ENCODE measurements at places on chromosomes 6 and 20.

DNA sequence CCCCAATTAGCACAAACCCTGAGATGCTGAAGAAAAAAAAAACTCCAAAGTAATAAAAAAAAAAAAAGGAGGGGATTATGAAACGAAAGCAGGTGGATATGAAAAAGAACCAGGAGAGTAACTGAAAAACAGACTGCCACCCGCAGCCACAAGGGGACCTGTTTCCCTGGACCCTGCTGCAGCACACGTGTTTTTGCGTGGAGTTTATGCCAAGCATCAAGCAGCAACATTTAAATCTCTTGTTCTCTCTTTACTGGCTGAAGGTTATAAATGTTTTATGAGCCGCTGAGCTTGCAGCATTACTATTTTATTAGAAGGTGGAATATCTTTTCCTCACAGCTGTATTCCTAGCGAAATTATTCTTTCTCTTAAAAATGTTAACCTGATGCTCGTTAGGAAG lies 131.6 kb upstream of the OLIG3 start:
- DNase-seq = no peak

GRCh38 chr20:33303595-33303994 lies 20.6 kb downstream of the BPIFB1 start:
- no peak for DNase-seq

GRCh38 chr6:16546861-16547260 lies 214.4 kb downstream of the ATXN1 start:
- no peak for DNase-seq

GRCh38 chr6:104595311-104595820 lies 264.4 kb downstream of the HACE1 start:
- DNase-seq = no peak

DNA sequence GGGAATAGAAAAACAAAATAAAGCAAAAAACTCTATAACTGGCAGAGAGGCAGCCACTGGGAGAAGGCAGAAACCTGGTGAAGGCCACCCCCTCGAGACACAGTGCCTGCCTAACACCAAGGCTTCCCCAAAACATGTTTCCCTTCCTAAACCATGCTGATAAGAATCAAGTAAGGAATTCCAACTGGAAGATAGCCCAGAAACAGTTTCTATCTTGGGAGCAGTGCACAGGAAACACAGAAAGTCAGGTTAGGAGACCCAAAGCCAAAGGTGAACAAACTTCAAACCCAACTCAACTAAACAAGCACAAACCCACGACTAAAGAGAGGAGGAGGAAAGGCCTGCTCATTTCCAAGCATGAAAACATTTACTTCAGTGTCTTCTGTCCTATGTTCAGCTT lies 433.7 kb upstream of the RGS17 start:
- DNase-seq = no peak

DNA sequence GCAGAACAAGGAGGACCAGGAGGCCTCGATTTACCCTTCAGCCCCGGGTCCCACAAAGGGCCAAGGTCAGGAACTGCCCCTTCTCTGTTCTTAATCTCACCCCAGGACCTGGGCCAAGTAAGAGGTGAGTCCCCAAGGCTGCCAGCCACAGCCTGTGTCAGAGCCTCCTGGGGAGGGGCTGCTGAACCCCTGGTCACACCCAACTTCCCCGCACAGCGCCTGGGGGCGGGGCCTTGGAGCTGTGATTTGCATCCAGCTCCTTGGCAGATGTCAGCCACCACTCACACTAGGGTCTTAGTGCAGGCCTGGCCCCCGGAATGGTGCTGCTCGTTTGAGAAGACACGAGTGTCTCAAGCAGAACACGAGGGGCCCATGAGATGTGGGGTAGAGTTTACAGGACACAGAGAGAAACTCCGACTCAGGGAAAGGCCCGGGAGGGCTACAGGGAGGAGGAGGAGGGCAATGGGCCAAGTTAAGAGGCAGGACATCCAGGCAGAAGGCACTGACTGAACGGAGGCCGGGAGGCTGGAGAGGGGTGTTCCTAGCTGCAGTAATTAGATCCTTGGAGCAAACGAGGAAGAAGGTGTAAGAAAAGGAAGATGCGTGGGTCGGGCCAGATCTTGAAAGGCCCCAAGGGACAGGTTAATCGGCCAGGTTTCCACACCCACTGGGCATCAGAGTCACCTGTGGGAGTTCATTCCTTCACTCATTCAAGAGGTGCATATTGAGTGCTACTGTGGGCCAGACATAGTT lies 26.9 kb downstream of the ZBP1 start:
- DNase-seq = no peak

DNA sequence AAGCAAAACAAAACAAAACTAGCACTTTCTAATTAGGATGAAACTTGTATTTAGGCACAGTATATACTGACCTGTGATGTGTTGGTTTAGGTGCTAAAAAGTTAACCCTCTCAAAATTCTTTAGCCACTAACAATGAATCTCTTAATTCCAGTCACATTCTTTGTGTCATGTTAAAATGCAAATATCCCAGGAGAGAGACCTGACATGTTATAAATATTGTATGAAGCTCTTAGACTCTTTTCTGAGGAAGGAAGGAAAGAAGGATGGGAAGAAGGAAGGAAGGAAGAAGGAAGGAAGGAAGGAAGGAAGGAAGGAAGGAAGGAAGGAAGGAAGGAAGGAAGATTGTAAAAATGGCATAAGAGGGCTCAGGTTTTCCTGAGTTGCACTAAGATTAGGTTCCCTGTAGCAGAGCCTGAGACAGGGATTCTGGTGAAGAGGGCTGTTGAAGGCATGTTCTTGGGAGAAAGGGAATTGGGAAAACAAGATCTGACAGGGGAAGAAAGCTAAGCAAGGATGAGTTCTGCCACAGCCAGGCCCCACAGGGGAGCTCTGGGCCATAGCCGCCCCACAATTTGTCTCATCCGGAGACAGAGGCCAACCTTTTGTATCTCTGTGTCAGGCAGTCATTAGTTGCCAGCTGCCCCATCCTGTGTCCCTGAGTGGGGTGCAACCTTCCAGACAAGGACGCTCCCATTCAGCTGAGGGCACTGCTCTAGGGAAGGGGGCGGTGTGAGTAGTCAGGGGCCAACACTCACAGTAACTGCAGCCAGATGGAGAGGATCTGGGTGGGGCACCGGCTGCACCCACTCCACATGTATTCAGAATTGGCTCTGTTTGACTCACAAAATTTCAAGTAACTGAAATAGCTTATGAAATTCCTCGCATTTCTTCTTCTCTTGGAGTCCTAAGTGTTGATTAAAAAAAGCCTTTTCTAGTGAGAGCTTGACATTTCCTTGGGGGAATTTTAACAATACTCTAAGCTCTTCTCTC lies 189.3 kb upstream of the ARG1 start:
- DNase-seq = no peak

DNA sequence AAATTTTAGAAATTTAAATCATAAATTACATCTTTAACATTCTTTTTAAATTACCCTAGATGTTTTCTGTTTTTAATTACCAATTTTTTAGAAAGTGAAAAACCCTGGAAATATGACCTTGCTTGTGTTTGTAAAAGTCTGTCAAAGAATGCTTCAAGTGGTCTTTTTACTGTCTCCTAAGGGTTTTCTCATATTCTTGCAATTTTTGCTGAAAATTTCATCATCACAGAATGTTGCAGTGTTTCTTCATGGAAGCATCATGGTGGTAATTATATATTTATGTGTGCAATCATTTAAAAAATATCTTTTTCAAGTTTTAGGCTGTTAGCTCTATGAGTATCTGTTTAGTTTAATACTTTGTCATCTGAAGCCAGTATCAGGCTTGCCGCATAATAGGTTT lies 178.2 kb downstream of the HDGFL1 start:
- no peak for DNase-seq

- DNase-seq = no peak
Measured at GRCh38 chr6:65633501-65633900, 73.5 kb downstream of the EYS start.

DNA sequence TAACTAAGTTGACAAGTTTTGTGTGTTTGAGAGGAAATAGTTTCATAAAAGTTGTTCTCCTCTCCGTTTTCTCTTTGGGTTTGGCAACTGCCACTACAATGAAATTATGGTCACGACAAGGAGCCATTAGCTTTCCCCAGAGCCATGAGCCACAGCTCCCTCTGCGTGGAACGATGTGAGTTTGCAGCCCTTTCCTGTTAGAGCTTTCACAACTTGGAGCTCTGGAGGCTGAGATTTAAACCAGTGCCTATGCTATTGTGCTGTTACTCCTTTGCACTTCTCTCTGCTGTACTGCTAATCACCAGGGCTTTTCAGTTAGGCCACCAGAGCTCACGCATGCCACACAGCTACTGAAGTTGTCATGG lies 29.3 kb upstream of the TXNDC5 start:
- DNase-seq = no peak

DNA sequence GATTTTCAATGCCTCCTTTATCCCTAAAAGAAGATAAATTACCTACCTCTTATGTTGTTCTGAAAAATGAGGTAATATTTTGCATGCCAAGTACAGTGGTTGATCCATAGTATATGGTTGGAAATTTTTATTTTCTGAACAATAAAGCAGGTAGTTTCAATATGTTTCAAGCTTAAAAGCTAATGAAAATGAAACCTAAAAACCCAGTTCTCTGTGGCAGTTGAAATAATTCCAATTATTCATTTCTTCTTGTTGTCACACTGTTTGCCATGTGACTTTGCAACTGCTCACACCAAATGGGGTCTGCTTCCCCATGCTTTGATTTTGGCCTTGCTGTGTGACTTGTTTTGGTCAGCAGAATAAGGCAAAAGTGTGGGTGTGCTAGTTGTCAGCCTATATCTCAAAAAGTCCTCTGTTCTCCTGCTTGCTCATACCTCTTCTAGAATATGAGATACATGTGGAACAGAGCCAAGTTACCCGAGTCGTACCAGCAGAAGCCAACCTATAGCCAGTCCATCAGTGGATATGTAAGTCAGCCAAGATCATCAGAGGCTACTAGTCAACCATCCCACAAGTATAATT lies 197.2 kb upstream of the THEMIS start:
- no peak for DNase-seq

GRCh38 chr6:168155193-168155592 lies 76.2 kb upstream of the FRMD1 start:
- DNase-seq = no peak

DNA sequence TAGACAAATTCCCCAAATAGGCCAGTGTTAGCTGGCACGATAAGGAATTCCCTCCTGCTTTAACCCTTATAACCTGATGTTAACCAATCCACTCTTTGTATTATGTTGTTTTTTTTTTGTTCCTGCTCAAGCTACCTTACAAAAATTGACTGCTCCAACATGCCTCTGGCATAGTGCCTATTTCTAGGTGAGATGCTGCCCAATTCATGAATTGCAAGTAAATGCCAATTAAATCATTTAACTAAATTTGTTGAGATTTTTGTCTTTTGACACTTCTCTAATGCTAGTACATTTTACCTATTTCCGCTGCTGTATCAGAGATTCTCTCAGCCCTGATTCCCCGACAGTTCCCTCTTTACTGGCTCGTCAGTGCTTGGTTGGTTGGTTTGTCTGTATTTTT lies 66.5 kb downstream of the HECA start:
- no peak for DNase-seq

DNA sequence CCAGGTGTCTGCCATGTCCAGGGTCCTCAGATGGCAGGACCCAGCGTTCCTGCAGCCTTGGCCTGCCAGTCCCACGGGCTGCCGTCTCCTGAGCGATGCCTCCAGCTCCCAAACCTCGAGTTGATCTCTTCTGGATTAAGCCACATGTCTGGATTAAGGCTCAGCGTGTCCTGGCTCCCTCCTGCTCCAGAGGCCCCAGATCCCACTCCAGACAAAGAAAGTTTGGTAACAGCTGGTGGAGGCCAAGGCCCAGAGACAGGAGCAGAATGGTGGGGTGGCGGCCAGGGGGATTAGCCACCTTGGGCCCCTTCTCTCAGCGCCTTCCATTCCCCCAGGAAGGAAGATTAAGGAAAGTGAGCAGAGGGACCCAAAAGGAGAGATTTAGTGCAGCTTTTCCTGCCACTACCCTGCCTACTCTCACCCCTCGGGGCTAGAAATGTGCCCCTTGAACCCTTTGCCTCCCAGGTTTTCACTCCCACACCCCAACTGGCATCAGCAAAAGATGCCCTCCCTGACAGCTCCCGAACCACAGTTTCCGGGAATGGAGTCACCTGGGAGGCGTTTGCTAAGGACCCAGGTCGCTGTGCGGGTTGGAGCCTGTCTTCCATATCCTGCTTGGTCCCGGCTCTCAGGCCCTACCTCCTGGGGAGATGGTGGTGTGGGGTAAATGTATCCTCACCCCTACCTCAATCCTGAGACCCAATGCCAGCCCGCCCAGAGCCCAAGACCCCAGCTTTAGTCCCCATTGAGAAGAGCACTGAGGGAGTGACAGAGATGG lies 6.9 kb downstream of the SPDEF start:
- no peak for DNase-seq

DNA sequence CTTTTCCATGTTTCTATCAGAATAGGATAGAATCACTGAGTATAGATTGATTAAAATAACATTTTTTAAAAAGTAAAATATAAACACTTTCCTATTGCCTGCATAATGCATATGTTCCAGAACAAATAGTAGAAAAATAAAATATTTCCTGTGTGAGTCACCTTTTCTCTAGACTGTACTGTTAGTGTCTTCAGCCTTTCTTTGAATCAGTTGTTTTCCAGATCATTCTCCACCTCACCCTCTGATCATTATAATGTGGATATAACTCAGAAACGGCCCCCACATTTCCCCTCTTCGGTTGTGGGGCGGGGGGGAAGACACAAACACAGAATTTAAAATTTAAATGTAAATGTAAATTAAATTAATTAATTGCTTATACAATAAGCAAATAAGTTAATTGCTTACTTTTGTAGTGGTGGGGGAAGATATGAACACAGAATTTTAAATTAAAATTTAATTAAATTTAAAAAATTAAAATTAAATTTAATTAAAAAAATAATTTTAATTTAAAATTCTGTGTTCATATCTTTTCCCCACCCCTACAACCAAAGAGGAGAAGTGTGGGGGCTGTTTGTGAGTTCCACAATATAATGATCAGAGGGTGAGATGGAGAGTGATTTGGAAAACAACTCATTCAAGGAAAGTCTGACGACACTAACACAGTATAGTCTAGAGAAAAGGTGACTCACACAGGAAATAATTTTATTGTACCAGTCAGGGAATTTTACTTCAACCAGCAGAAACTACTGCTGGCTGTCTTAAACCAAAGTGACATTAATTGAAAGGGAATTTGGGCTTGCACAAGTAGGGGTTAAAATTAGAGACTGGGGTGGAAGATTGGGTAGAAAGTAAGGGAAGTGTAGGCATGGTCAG lies 37.1 kb upstream of the PROKR2 start:
- no peak for DNase-seq

DNA sequence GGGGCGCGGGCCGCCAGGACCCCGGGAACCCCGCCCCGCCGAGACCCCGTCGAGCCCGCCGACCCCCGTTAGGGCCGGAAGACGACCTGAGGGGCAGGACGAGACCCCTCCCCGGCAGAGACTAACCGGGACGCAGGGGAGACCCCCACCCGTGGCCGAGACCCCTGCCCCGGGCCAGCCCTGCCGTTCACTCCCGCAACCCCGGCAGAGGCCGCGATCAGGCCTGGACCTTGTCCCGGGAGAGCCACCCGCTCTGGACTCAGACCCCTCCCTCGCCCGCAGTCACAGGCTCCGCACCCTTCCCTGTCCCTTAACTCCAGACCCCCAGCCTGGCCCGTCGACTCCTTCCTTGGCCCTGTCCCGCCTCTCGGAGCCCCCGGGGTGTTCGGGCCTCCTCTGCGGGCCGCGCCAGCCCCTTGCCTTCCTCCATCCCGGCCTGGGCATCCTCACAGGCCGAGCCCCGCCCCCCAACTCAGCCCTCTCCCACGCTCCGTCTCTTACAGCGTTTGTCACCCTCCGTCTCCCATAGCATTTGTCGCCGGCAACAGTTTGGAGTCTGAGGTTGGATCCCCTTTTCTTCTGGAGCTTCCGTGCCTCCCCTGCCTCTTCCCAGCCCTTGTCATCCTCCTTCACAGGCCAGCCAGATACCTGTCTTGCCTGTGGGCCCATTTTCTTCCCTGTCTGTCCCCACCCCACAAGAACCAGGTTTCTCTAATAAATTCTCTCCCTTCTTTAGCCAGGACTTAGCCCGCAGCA lies 569 bp downstream of the TCEA2 start:
- no peak for DNase-seq
